ENCODE measurements at places on chromosomes 6 and 20.
A peak's percentile ranks its signal among the peaks of the same experiment; 100 is the strongest.

DNA sequence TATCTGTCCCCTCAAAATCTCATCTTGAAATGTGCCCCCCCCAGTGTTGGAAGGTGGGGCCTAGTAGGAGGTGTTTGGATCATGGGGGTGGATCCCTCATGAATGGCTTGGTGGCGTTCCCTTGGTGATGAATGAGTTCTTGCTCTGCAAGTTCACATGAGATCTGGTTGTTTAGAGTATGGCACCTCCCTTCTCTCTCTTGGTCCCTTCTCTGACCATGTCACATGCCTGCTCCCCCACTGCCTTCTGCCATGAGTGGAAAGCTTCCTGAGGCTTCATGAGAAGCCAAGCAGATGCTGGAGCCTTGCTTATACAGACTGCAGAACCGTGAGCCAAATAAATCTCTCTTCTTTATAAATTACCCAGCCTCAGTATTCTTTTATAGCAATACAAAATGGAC is 70.9 kb downstream of the MAN1A1 start:
- no peak for DNase-seq

DNA sequence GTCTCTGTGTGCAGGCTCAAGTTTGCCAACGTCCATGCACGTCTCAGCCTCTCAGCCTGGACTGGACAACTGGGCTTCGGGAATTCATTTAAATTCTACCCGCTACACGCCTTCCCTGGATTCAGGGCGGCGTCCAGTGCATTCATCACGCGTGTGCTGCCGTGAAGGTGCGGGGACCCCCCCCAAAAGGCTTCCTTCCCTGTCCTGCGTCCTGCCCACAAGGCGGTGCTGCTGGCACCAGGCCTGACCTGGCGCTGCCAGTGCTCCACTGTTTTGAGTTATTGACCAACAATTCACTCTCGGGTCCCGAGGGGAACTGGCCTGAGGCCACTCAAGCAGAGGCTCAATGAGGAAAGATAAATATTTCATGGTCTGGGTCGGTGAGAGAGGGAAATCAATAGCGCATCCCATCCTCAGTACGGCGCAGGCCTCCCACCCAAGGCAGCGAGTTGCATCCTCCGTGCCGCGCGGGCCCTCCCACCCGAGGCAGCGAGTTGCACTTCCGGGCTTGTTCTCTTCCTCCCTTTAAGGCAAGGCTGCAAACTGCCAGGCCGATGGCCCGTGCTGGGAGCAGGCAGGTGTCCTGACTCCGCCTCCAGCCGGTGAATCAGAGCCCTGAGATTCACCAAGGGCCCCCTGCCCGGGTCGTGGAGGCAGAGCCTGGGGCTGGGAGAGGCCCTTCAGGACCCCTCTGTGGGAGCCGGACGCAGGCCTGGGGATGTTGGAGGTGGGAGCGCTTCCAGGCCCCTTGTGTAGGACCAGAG is 22.8 kb upstream of the BHLHE23 start:
- DNase-seq: no peak

GRCh38 chr20:58106143-58106750 is 122.2 kb downstream of the ANKRD60 start:
- DNase-seq: no peak

DNA sequence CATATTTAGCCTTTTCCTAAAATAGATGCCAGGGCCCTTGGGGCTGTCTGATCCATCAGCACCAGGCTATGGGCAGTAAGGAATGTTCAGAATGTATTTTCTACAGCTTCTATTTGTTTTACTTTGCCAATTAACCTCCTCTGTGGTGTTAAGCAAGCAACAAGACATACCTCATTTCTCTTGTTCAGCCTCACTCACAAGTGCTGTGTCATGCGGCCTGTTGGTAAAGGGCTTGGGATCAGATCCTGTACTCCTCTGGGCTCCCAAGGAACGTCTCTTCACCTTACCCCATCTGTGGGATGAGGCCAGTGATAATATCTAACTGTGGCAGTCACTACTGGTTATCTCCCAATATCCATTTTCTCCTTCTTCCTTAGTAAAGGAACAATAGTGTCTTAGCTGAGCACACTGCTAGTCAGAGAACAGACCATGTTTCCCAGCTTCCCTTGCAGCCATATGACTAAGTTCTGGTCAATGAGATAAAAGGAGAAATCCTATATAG is 7.0 kb upstream of the DSTN start:
- peak; percentile 90 for DNase-seq
